Epithelial cell of alveolus of lung (primary cell): ENCODE measurements at places on chromosomes 5 and 9. TPM values are rescaled to one million over a fixed set of nuclear protein-coding genes. Genes with fewer than 3 reads are reported as not detected.

CDH10 gene
- 0.08 and 2.6 TPM in 2 replicates for total RNA-seq

PAPPA gene
- 161 and 226 TPM in 2 replicates for total RNA-seq

SARDH gene
- total RNA-seq: 6.7 and 9.4 TPM in 2 replicates

ADAMTS2 gene
- total RNA-seq: 29.2 and 83.8 TPM in 2 replicates

PCDHGB6 gene
- total RNA-seq: 1.2 and 5.7 TPM in 2 replicates

TLR4 gene
- 0.64 and 1.4 TPM in 2 replicates for total RNA-seq

PCDHB15 gene
- under 0.01 and 0.48 TPM in 2 replicates for total RNA-seq

C5 gene
- total RNA-seq: 0.80 and 1.3 TPM in 2 replicates

ANKRD34B gene
- 0.13 TPM in 1 of 2 replicates, not detected in the other for total RNA-seq

IL17B gene
- 0.80 and 1.2 TPM in 2 replicates for total RNA-seq

CCL28 gene
- total RNA-seq: 0.65 and 1.0 TPM in 2 replicates

DAB2IP gene
- 9.3 and 17.2 TPM in 2 replicates for total RNA-seq

LSM11 gene
- total RNA-seq: 2.3 and 4.3 TPM in 2 replicates

DNAJC21 gene
- 19.5 and 21.5 TPM in 2 replicates for total RNA-seq

PCDHB11 gene
- total RNA-seq: 0.13 and 1.7 TPM in 2 replicates

CD14 gene
- total RNA-seq: 0.26 and 1.8 TPM in 2 replicates

MLANA gene
- total RNA-seq: not detected in 2 replicates

ATOSB gene
- 19.8 and 25.6 TPM in 2 replicates for total RNA-seq

SPINK13 gene
- total RNA-seq: not detected in 2 replicates

SH3TC2 gene
- 0.48 and 0.52 TPM in 2 replicates for total RNA-seq

LPAR1 gene
- total RNA-seq: 49.5 and 116 TPM in 2 replicates

FRRS1L gene
- total RNA-seq: 0.13 and 1.8 TPM in 2 replicates

GMCL2 gene
- not detected in 2 replicates for total RNA-seq

ANXA2R gene
- total RNA-seq: 1.4 and 4.4 TPM in 2 replicates

RGS7BP gene
- under 0.01 TPM in 1 of 2 replicates, not detected in the other for total RNA-seq

HMHB1 gene
- not detected in 2 replicates for total RNA-seq

MYO10 gene
- total RNA-seq: 34.5 and 37.0 TPM in 2 replicates

IQGAP2 gene
- total RNA-seq: 0.26 and 1.4 TPM in 2 replicates

CARTPT gene
- total RNA-seq: not detected in 2 replicates

BTNL8 gene
- not detected in 2 replicates for total RNA-seq

DDX4 gene
- total RNA-seq: not detected in 2 replicates

FAM151B gene
- 0.40 and 1.2 TPM in 2 replicates for total RNA-seq

NREP gene
- total RNA-seq: 119 and 139 TPM in 2 replicates

OLFML2A gene
- total RNA-seq: 15.8 and 89.3 TPM in 2 replicates

WWC1 gene
- 3.0 and 4.9 TPM in 2 replicates for total RNA-seq

KCNN2 gene
- 0.26 and 0.96 TPM in 2 replicates for total RNA-seq

SMIM33 gene
- total RNA-seq: not detected in 2 replicates

SLC25A48 gene
- total RNA-seq: not detected in 2 replicates

LECT2 gene
- not detected in 2 replicates for total RNA-seq

TRPM6 gene
- under 0.01 TPM in 1 of 2 replicates, not detected in the other for total RNA-seq

CERCAM gene
- 99.9 and 144 TPM in 2 replicates for total RNA-seq

TRIM7 gene
- 2.5 and 3.8 TPM in 2 replicates for total RNA-seq

LCN12 gene
- total RNA-seq: not detected in 2 replicates

CAMSAP1 gene
- 22.8 and 22.9 TPM in 2 replicates for total RNA-seq

GRM6 gene
- not detected in 2 replicates for total RNA-seq

PCDHAC1 gene
- 0.26 TPM in 1 of 2 replicates, not detected in the other for total RNA-seq

DMGDH gene
- total RNA-seq: 0.72 and 1.2 TPM in 2 replicates

FOXD1 gene
- total RNA-seq: 13.2 and 18.0 TPM in 2 replicates

AK8 gene
- 0.13 and 0.88 TPM in 2 replicates for total RNA-seq

ADAMTSL1 gene
- total RNA-seq: 1.0 and 17.2 TPM in 2 replicates

CD274 gene
- total RNA-seq: 2.5 and 3.7 TPM in 2 replicates
